CD4-positive, CD25-positive, alpha-beta regulatory T cell (primary cell): ENCODE measurements at places on chromosomes 5 and 9.

GRCh38 chr5:151570058-151570457 is 21.1 kb downstream of the FAT2 start:
- no peak for DNase-seq

DNA sequence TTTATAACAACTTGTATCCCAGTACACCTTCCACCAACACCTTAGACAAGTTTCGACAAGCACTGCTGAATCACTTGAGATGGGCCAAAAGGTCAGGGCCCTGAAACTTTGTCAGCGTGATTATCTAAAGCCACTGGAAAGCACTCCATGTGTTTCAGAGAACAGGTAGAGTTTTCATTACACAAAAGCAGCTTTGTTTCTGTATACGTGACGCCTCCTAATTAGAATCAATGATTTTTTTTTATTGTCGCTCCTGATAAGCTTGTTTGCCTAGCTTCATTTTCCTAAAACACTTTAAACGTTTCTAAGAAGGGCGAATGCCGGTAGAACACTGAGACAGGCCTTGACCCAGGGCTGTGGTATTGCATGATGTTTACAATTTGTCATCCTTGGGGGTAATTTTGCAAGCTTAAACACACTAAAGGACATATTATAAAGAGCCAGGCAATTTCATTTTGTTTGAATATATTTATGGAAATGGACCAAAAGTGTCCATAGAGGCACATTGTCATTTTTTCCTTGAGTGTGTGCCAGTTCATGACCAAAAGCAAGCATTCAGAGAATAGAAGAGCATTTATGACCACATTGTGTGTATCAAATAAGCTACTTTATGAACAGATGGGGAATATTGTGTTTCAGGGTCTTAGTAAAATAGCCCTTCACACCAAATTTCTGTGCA is 193.6 kb downstream of the GLIS3 start:
- DNase-seq = no peak

GRCh38 chr9:75545287-75545686 is 345.2 kb upstream of the PCSK5 start:
- DNase-seq = no peak

- no peak for DNase-seq
Measured at GRCh38 chr9:123445981-123446610, 90.1 kb downstream of the CRB2 start.

DNA sequence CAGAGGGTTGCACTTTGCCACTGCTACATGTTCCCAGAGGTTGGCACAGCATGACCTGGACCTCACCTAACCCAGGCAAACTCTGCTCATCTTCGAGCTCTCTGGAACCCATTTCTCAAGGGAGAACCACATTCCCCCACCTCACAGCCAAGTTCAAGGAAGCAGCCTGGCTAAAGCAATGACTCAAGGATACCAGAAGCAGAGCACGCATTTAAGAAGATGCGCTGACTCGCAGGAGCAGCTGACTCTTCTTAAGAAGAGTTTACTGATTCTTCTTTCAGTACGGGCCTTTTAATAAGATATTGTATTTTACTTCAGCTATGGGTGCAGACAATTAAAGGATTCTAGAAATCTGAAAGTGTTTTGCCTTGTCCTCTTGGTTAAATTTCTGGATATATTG is 4.1 kb upstream of the SEMA5A start:
- no peak for DNase-seq

GRCh38 chr5:152379331-152379730 is 25.7 kb downstream of the NMUR2 start:
- no peak for DNase-seq

DNA sequence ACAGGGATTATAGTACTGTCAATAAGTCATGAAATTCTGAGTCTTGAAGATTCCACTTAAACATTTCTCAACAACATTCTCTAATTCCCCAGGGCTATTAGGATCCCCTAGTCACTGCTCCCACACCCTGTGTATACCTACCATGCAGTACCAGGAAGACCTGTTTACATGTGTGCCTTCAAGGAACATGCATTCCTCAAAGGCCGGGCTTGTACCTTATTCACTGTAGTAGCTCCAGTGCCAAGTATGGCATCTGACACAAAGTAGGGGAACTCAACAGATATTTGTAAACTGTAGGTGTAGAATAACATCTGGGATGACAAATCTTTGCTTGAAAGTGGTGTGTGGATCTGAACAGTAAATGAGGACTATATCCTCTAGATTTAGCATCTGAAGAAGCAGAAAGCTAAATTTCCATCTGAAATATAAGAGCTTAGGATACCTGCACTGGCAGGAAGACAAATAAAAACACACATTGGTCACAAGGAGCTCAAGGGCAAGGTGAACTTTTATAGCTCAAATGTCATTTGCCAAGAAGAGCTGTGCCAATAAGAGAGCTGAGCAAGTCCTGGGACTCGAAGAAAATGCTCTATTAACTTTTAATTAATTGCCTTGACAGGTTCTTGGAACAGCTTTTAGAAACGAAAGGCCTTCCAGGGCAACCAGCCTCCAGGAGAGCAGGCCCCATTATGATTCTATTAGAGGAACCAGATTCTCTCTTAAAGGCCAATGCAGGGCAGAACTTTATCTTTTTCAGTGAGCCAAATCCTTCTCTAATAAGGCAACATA is 52.3 kb upstream of the MYOT start:
- no peak for DNase-seq

DNA sequence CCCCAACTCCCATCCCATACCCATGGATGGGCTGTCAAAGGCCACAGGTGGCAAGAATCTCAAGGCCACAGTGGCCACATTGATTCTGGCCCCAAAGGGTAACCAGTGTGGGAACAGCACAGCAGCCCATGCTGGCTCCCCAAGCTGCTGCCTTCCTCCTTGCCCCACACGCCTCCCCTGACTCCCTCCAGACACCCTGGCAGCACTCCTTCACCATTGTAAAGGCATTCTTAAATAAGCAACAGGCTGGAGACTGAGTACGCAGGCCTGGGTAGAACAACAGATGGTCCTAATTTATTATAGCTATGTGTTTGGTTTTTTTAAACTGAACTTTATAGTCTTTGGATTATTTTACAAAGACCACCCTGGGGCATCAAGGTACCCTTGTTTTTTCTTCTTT is 158.8 kb downstream of the TSSK1B start:
- no peak for DNase-seq

- no peak for DNase-seq
Measured at GRCh38 chr5:64384765-64385164, 121.0 kb upstream of the RGS7BP start.

- DNase-seq = no peak
Measured at GRCh38 chr5:136006164-136006563, 22.6 kb upstream of the TGFBI start.

- DNase-seq = no peak
Measured at GRCh38 chr9:121696930-121697329, 45.5 kb downstream of the DAB2IP start.

DNA sequence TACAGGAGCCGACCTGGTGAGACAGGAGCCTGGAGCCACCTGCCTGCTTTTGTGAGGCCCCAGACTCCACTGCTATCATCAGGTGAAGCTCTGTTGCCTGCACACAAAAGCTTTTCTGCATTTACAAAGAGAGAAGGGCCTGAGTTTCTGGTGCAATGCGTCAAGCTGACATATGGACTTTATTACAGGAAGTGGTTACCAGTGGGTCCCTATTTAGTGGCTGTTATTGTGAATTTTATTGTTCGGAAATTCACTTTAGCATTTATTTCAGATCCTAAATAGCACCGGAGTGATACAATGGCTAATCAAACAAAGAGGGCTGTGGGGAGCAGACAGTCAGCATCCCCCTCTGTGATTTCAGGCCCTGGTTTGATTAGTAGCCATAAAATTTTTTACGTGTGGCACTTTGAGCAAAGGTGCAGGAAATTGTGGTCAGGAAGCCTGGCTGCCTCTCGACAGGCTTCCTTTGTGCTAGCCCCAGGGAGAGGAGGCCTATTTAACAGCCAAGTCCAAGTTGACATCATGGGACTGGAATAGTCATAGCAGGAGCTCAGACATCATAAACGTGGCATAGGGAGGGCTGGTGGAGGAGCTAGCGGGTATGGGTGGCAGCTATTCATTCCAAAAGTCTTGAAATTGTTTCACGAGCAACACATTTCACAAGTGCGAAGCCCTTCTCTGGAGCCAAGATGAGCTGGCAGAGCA is 8.4 kb downstream of the TGFBI start:
- DNase-seq = peak; percentile 45

- no peak for DNase-seq
Measured at GRCh38 chr9:119167267-119167666, 202.0 kb downstream of the BRINP1 start.

DNA sequence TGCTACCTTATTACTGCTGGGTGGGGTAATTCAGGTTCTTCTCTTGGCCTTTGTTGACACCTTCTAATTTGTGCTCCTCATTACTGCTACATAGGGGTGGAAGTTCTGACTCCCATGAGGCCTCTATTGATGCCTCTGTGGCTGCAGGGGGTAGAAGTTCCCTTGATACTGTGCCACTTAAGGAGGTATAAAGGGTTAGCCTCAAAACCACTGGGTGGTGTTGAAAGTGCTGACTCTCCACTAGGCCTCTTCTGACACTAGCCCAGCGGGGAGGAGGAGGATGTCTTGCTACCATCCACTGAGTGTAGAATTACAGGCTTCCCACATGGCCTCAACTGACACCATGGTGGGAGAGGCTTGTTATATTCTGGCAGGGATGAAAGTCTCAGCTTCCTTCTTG is 36.7 kb upstream of the CCDC112 start:
- no peak for DNase-seq

DNA sequence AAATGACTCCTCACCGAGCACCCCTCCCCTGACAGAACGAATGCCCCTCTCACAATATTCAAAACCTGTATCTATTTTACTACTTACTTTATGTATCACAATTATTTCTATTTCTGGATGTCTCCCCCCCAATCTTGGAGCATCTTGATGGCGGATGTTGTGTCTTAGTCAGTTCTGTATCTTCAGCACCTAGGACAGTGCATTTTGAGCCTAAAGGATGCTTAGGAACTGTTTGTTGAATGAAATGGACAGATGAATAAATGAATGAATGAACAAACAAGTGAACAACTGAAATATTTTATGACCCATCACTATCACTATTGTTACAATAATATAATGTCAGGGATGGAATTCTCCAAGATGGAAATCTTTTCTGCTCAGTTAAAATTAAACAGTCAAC is 295.7 kb downstream of the DNAH5 start:
- no peak for DNase-seq

- no peak for DNase-seq
Measured at GRCh38 chr5:56319526-56320181, 86.5 kb upstream of the ANKRD55 start.

DNA sequence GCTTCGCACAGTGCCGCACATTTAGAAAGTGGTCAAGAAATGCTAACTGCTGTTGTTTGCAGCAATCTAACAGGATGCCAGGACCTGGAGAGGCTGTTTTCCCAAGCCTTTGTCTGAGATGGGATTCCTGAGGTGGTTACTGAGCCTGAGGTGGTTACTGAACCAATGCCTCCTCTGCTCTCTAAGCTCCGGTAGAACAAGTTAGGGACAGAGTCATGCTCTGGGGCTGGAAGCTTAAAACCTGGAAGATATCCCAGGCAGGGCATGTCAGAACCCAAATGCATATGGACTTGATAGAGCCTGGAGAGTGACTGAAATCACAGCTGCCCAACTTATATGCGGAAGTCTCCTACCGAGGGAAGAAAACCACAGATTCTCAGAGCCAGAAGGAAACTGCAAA is 46.5 kb upstream of the FAT2 start:
- DNase-seq = no peak

GRCh38 chr5:2385818-2386217 is 365.7 kb downstream of the IRX2 start:
- no peak for DNase-seq

DNA sequence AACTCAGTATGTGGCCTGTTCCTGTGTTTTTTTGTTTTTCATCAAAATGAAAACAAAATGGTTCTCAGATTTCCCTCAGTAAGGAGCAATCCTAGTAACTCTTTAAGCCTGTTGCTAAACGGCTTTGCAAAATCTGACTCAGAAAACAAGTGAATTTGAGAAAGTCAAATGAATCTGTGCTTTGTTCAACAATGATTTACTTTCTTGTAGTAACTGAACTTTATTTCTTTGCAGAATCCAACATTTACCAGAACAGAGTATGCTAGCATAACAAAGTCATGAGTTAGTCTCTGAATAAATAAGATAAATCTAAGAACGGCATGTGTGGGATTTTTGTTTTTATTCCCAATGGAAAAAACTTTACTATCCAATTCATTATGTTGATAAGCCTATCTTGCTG is 93.8 kb downstream of the OXCT1 start:
- DNase-seq = no peak

DNA sequence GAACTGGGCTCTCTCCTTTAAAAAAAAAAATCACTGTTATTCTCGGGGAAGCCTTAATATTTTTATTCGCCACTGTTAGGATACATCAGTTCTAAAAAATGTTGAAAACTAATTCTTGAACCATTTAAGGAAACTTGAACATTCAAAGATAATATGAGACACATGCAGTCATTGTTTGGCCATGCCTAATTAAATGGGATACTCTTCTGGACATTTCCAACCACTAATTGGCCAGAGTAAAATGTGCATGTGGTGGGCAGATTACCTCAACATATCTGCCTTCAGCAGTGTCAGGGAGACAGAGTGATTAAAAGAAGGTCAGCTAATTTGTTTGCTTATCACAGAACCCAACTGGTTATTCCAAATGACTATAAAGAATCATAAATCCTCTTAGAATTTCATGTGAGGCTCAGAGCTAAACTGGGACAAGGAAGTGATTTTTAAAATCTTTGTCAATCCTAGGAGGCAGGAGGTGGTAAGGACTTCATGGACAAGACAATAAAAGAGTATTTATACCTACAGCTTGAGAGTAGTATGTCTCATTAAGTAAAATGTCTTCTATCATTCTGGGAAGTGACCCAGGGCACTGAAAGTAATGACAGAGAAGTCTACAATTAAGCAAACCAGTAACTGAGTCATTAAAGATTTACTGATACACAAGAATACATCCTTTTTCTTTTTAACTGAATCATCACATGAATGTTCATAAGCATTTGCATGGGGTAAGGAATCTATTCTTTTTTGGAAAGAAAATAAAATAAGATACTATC is 242.9 kb upstream of the TRPM3 start:
- no peak for DNase-seq

- DNase-seq = no peak
Measured at GRCh38 chr9:72947984-72948465, 4.8 kb downstream of the ALDH1A1 start.

DNA sequence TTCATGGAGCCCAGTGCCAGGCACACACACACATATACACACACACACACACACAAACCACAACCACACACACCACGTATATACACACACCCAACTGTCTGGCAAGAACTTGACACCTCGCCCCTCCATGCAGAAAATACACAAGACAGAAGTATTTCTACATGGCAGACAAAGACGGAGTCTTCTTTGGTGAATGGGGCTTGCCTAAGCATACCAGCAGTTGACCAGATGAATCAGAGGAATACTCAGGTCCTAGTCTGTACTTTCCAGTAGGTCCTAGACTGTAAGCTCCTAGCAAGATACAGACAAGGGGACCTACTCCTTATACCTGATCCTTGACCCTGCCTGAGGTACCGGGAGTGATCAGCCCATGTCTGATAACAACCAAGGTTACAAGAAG is 60.1 kb downstream of the SIL1 start:
- DNase-seq = no peak
